ENCODE measurements at places on chromosomes 16 and 17.

GRCh38 chr16:15886078-15886477 is 2.3 kb downstream of the CEP20 start:
- DNase-seq, result no peak

DNA sequence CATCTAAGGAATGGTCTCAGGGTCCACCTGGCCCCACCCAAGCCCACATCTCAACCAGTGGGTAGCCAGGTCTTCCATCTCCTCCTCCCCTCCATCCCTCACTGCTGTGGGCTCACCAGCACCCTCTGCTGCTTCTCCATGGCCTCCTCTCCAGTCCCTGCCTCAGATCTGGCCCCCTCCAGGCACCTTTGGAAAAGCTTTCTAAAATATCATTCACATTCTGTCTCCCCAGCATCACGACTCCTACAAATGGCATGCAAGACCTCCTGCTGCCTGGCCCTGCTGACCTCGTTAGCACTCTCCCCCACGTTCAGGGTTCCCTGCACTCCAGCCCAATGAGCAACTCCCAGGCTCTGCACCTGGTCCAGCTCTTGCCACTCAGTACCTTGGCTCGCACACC is 13.7 kb downstream of the GLP2R start:
- no peak for DNase-seq

DNA sequence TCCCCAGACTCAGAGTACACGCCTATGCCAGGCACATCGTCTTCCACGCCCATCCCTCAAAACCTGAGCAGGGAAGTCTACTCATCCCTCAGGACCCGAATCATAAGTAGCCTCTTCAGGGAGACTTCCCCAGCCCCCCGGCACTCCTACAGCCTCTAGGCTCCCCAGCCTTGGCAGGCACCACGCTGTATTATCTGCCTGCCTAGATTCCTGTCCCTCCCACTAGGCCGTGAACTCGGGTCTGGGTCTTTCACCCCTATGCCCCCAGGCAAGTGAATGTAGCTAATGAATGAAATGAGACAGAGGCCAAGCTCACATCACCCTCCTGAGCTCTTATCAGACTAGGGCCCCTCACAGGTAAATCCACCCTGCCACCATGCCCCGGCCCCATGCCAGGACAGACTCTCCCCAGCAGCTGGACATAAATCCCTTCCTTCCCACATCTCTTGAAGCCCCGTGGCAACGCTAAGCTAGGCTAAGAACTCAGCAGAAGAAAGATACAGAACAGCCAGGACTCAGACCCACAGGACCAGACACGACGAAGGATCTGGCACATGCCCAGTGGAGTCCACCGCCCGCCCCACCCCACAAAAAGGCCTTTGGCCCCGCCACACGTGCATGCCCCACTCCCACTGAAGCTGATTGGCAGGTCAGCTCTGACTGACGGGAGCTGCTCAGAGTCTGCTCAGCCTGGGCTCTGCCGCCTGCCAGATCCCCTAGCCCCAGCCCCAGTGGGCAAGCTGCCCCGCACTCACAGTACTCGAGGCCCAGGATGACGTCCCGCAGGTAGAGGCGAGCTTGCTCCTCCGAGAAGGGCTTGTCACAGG is 13.0 kb downstream of the CAMKK1 start:
- DNase-seq, result no peak

GRCh38 chr17:47948706-47949196 is 7.4 kb downstream of the PNPO start:
- DNase-seq, result no peak

DNA sequence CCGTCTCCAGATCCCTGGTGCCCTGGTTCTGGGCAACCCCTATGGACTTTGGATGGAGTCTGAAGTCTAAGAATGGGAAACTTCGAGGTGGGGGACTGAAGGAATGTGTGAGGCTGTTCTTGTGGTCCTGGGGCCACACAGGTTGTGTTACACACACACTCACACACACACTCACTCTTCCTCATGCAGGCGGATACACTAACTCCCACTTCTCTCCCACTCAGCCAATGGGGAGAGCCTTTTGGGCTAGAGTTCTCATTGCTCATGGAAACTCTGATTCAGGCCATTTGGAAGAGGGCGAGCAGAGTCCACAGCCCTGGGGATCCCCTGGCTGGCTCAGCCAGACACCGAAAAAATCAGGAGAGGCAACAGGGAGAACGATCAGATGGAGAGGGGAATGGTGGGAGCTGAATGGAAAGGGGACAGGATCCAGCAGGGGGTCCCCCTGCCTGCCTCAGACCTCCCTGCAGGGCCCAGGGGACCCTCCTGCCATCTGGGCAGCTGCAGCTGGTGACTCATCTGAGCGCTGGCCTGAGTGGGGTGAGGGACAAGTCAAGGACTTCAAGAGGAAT is 9.1 kb downstream of the IGFBP4 start:
- no peak for DNase-seq
